ENCODE measurements at places on chromosomes 16 and 17.

GRCh38 chr16:84795329-84796053, 24.3 kb upstream of the CRISPLD2 start:
- DNase-seq, result peak; percentile 80

DNA sequence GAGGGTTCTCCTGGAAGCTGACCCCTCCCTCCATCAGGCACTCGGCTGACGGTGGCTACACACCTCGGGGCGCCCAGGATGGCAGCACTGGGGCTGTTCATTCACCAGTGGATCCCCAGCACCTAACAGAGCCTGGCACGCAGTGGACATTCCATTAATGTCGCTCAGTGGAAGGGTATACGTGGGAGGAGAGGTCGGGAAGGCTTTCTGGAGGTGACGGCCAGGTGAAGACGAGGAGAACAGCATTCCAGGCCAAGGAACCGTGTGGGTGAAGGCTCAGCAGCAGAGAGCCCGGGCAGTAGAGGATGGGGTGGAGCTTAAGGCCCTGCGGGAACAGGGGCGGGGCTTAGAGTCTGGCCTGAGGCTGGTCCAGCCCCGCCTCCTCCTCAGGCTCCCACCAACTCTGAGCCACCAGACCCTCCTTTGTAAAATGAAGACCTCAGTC, 2.5 kb upstream of the HS3ST6 start:
- peak; percentile 42 for DNase-seq

GRCh38 chr16:24075931-24076716, 180.0 kb upstream of the CACNG3 start:
- no peak for DNase-seq

GRCh38 chr16:1159325-1159972, 6.5 kb downstream of the CACNA1H start:
- DNase-seq, result no peak

- no peak for DNase-seq
These were observed 53.2 kb downstream of the SKAP1 start for GRCh38 chr17:48376682-48377325.

DNA sequence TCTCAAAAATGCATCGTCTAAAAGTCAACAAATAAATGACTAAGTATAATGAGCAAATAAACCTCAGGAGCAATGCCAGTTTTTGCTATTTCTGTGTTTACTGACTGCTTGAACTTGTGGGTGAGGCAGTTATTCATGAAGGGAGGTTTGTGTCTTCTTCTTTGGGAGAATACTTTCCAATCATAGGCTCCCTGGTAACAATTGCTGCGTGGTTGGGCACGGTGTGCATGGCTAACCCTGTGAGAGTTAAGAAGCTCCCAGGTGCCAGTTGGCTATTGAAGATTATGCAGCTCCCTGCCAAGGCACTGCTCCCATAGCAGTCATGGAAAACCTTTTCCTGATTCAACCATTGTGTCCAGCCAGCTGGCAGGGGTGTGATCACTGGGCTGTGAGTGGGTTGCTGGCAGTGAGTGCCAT, 775.9 kb upstream of the GOT2 start:
- no peak for DNase-seq

- peak; percentile 68 for DNase-seq
These were observed 474.6 kb downstream of the PMP22 start for GRCh38 chr17:14790521-14790920.

DNA sequence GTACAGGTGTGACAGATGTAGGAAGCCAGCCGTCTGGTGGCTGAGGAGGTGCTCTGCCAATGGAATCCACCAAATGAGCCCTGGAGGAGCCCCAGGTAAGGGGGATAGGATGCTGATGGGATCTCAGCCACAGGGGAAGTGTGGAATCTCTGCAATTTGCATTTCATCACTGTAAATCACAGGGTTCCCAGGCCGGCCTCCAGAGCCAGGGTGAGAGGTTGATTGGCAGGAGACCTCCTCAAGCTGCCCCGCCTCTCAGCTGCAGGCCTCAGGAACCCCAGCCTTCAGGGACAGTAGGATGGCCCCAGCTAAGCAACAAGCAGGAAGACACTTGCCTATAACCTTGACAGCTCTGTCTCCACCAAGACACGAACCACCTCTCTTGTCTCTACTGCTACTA, 39.4 kb downstream of the RTN4RL1 start:
- no peak for DNase-seq

DNA sequence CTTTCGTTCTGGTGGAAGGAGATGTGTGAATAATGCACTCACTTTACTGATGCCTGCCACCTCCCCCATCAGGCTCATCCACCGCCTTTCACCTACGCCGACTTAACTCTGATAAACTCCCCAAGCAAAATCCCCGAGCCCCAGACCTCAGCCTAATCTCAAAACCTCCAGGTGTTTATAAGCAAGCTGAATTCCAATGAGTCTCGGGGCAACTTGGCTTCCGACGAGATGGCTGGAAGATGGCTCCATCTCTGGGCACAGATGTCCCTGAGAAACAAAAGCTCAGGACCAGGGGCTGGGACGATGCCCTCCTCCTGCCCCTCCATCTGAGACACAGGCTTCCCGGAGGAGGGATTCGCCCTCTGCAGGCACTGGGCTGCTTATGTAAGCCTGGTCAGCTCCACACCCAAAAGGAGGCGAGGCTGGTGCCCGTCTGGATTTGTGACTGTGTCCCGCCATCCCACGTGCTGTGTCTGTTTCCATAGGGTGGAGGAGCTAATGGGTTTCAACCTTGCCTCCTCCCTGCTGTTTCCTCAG, 386.4 kb upstream of the TNRC6C start:
- DNase-seq, result no peak

DNA sequence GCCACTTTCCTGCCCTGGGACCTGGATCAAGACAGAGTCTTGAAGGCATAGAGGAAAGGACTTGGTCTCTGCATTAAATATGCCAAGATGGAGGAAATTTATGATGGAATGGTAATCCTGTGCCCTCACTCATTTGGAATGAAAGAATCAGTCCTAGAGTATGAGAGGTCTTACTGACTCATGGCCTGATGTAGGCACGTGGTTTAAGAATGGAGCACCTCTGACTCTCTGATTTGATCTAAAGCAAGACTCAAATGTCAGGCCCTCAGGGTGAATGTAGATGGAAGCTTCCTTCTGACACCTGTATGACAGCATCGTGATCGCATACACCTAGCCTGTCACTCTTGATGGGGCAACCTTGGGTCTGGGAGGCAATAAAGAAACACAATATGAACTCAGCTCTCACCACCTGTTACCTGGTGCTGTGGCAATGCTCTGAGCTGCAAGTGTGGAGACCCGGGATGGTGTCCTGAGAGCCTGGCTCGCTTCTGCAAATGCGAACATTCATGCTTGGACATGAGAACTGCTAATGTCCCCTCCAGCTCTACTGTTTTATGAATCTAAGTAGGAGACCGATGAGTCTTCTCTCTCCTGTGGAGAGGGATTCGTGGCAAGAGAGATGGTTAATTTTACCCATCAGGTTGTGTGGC, 229.9 kb downstream of the ABCC12 start:
- no peak for DNase-seq

DNA sequence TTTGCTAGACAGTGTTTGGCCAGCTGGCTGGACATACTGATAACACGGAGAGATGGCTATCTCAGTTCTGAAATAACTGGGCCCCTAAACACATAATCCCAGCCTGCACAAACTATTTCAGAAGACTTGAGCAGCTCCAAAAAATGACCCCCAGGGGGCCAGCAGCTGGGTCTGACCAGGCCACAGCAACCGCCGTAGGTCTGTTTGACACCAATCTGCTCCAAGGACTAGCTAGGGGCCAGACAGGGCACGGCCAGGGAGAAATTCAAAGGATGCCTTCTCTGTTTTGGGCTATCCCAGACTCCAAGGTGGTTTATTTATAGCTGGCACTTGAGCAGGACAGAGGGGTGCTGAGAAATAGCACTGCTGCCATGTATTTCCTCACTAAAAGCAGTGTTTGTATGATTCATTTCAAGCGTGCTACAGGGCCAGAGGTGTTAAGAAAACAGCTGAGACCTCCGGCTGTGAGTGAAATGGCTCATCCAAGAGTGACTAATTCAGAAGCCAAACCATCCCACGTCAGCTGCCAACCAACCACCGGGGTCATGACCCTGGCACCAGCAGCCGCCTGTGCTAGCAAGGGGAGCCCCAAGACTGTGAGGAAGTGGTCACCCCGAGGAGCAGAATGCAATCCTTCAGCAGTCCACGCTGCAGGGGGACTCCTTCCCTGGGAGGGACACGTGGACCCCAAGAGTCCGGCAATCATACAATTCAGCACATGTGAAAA, 5.7 kb downstream of the GGA2 start:
- peak; percentile 97 for DNase-seq

DNA sequence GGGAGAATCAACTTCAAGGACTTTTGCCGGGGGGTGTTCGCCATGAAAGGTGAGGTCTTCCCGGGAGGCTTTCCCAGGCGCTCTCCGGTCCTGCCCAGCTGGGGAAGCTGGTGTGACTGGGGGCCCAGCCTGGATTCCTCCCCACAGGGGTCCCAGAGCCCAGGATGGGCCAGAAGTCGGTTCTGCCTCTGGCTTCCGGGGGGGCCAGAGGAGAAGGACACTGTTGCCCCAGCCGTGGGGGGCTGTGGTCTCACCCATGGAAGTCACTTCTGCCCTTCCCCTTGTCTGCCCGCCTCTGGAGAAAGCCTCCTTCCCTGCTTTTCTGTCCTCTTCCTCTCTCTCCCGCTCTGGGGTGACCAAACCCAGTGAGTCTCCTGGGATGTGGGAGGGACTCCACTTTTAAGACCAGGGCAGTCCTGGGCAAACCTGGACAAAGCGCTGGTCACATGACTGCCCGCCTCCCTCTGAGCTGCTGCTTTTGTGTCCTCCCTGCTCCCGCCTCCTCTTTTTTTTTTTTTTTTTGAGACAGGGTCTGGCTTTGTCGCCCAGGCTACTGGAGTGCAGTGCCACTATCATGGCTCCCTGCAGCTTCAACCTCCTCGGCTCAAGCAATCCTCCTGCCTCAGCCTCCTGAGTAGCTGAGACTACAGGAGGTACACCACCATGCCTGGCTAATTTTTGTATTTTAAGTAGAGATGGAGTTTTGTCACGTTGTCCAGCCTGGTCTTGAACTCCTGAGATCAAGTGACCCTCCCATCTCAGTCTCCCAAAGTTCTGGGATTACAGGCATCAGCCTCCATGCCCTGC, 40.6 kb downstream of the RAB11FIP4 start:
- DNase-seq, result no peak

DNA sequence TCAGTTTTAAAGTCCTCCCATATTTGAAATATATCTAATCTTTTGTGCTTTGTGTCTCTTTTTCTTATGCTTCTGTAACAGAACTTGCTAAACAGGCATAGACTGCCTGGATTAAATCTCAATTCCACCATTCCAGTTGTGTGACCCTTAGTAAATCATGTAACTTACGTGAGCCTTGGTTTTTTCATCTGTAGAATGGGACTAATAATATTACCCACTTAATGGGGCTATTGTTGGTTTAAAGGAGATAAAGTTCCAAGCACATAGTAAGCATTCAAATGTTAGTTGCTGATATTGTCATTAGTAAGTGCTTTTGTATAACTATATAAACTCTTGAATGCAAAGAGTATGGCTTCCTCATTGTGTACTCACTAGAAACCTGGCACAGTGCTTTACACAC, 5.9 kb upstream of the VWA3A start:
- DNase-seq, result no peak

- DNase-seq, result no peak
These were observed 89.1 kb upstream of the TBX2 start for GRCh38 chr17:61310590-61310989.

DNA sequence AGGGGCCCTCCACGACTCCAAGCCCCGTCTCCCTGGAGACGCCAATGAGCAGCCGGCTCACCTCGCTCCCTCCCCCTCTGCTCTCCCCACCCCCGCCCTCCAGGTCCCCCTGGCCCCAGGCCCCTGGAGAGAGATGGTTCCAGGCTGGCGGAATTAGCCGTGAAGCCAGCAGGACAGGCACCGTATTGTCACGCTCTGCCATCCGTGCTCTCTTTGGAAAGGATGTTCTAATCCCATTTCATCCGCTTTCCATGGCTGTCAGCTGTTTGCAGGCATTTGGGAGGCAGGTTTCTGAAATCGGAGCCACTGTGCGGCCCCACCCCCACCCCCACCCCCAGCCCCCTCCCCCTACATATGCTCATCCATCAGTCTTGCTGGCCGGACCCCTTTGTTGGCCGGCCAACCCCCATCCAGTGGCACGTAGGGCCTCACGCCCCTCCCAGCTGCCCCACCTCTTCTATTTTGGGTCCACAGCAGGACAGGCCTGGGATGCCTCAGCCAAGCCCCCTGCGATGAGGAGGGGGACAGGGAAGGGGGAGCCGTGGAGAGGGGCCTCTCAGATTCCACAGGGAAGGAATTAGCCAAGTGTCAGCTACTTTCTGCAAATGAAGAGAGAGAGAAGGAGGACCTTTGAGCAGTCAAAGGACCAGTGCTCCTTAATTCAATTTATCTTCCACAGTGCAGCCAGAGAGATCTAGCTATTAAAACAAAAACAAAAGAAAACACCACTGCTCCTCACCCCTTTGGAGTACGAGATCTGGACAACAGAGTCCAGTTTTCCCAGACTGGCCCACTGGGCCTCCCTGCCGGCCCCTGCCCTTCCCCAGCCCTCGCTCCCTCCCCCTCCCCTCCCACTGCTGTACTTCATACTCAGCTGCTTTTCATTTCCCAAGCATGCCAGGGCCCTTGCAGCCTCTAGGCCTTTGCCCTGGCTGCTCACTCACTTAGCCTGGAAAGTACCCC, 30.7 kb downstream of the SDK2 start:
- no peak for DNase-seq

GRCh38 chr17:77946900-77947645, 11.4 kb upstream of the TNRC6C start:
- peak; percentile 63 for DNase-seq

DNA sequence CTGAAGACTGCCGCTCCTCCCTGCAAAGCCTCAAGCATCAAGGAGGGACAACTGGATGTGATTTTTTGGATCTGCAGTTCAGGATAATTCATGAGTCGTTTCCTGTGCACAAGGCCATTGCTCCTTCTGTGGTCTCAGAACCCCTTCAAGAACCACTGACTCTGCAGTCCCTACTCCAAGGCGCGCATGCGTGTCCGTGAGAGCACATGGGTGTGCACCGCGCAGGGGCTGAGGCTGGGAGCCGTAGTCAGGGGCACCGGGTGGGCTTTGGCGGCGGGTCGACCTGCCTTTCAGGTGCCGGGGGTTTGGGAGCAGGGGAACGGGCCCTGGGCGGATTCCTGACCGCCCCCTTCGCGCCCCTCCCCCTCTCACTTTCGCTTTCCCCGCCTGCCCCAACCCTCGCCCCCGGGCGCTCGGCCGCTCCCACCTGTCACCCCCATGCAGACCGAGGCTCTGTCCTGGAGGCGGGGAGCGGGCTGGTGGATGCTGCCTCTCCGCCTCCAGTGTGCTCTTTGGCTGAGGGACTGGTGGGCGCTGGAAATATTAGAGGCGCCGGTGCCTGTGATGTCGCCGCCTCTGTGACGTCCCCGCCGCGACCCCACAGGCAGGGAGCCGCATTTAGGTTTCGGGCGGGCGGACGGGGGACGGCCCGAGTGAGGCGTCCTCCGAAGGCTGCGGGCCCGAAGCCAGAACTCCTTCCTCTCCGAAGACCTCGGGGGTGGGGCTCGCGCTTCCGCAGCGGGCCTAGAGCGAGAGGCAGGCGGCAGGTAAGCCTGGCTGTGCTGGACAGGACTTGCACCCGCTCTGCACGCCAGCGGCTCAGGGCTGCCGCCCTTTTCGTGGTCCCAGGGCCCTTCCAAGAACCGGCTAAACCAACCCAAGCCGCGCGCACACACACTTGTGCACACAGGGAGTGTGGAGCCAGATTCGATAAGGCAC, at the start of gene SPATA32:
SPATA32 (minus strand) TSS at position 518 of the 939 bp plus-strand sequence; CDS start at position 440, 78 bp downstream.
- peak; percentile 42 for DNase-seq
